ENCODE measurements at places on chromosomes 7 and 10.

DNA sequence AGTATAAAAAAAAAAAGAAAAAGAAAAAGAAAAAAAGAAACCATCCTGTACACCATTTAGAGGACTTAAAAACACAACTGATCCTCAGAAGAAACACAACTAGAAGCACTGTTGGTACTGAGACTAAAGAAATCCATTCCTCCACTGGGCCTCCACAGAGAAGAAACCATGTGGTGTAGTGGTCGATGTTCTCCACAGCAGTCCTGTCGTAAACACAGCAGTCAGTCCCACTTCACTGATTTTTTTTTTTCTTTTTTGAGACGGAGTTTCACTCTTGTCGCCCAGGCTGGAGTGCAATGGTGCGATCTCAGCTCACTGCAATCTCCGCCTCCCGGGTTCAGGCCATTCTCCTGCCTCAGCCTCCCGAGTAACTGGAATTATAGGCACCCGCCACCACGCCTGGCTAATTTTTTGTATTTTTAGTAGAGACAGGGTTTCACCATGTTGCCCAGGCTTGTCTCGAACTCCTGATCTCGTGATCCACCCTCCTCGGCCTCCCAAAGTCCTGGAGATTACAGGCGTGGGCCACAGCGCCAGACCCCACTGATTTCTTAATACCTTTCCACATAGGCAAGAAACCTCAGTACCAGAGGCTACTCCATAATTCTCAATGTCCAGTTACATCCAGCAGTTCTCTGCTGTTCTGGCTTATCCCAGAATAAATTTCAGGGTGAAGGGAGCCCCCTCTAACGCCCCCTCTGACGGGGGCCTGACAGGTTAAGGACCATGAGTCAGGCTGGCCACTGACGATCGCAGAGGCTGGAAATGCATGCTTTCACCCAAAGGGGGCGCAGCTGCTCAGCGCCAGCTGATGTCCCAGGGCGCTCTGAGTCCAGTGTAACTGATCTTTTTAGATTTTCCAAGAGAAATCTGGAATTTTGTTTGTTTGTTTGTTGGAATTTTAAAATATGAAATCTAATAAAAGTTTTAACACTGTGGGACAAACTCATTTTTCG is 24.8 kb upstream of the FFAR4 start:
- ATAC-seq = peak; percentile 98

DNA sequence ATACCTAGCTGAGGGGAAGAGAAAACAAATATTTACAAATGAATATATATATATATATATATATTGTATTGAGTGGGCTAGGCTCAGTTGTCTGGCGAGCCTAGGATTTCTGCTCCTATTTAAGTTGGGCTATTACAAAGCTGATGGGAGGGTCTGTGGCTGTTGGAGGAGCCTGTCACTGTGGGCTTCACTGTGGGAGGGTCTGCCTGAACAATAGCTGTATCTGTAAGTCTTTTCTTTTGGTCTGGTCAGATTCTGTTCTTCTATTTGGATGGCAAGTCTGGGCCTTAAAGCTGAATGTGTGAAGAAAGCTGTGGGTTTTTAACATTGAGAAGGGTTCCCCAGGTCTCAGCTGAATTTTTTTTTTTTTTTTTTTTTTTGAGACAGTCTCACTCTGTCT is 220.6 kb upstream of the LYZL1 start:
- ATAC-seq = peak; percentile 14

DNA sequence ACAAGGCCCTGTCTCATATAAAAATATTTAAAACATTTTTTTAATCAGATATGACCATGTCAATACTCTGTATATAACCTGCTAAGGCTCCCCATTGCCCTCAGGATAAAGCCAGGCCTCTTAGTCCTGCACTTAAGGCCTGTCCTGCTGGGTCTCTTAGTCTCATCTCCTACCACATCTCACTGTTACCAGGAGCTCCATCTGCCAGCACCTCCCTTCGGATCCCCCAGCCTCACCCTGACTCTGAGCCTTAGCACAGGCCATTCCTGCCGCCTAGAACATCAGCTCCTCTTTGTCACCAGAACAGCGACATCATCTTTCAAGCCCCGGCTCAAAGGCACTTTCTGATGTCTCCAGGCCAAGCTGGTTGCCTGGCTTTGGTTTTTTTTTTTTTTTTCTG is 25.7 kb upstream of the GTF2IRD1 start:
- ATAC-seq = no peak

DNA sequence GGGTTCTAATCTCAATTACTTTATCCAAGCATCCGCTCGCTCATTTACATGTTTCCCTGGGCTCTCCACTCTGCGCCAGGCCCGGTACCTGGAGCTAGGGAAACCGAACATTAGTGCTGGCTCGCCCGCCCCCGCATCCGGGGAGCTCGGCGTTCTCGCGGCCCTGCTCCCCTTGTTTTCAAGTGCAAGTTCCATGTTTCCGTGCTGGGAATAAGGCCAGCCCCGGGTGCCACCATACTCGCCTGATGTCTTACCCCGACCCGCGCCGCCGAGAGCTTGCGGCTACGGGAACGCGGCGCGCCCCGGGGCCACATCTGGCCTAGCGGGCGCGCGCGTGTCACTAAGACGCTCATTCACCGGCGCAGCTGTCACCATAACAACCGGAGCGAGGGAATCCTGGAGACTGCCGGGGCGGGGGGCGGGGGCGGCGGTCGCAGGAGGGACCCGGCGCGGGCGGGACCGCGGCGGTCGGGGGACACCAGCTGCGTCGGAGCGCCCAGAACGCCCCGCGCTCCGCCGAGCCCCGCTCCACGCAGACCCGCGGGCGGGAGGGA is at the start of gene NEURL1:
Gene NEURL1, plus strand, starts transcription at position 344 of the 554 bp plus-strand sequence. CDS start 683 bp downstream, outside the sequence.
- ATAC-seq = peak; percentile 48

DNA sequence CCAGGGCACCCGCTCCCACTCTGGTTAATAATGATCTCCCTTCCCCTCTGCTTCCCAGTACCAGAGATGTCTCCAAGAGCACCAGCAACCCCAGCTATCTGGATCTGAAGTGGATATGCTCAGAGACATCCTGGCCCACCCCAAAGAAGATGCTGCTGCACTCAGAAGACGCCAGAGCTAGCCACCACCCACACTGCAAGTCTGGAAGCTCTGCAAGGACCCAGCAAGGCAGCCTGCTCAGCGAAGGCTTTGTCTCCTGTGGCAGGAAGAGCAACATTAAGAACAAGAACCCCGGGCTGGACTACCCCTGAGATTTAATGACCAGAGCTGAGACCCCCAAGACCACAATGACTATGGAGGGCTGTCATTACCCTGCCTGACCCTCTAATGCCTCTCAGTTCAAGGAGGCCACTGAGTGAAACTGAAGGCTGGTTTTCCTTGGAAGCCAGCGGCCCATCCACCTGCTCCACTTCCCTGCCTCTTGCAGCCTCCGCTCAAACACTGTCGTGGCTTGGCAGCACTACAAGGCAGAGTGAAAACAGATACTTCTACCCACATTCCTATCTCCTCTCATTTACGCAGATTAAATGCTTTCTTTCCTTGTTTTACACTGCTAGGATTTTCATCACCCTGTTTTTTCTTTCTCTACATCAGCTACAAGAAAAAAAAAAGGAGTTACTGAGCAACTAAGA is 202.2 kb downstream of the SNX10 start:
- ATAC-seq = no peak

- no peak for ATAC-seq
These were observed 80.9 kb downstream of the NT5C2 start for GRCh38 chr10:103111918-103112877.

- peak; percentile 93 for ATAC-seq
These were observed at the start of gene TLL2 for GRCh38 chr10:96513698-96514561. Gene TLL2, minus strand, starts transcription at chr10:96513926. Its CDS starts 241 bp downstream, at chr10:96513685.

DNA sequence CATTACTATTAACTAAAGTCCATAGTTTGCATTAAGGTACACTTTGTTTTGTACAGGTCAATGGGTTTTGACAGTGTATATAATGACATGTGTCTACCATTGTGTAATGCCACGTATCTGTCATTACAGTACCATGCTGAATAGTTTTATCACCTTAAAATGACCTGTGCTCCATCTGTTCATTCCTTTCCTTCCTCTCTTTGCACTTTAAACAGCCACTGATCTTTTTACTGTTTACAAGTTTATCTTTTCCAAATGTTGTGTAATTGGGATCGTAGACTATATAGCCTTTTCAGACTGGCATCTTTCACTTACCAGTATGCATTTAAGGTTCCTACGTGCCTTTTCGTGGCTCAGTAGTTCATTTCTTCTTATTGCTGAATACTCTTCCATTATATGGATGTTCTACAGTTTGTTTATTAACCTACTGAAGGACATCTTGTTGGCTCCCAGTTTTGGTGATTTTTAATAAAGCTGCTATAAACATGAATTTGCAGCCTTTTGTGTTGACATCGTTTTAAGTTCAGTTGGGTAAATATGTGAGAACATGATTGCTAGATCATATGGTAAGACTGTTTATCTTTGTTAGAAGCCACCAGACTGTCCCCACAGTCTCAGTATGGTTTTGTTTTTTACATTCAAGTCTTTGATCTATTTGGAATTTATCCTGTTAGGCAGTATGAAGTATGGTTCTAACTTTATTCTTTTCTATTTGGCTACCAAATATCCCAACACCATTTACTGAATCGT is 24.7 kb downstream of the STAM start:
- ATAC-seq = no peak

DNA sequence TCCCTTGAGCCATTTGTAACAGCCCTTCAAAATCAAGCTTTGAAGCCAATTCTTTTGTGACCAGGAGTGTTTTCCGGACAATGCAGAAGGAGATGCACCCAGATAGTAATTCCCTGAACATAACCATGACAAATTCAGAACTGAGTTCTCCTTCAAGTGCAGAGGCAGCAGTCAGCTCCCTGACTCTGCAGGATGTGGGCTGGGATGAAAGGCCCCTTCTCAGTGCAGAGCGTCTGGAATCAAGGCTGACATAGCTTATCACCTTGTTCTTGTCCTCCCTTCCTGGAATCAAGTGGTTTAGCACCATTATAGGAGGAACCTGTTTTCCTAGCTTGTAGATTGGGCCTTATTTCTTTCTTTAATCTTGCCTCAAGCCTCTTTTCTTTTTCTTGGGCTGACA is 143.4 kb downstream of the SORCS3 start:
- ATAC-seq = no peak

GRCh38 chr7:134515569-134516468 is 11.5 kb upstream of the AKR1B10 start:
- no peak for ATAC-seq

GRCh38 chr7:66629222-66630062 is 761 bp downstream of the KCTD7 start:
- ATAC-seq = no peak

DNA sequence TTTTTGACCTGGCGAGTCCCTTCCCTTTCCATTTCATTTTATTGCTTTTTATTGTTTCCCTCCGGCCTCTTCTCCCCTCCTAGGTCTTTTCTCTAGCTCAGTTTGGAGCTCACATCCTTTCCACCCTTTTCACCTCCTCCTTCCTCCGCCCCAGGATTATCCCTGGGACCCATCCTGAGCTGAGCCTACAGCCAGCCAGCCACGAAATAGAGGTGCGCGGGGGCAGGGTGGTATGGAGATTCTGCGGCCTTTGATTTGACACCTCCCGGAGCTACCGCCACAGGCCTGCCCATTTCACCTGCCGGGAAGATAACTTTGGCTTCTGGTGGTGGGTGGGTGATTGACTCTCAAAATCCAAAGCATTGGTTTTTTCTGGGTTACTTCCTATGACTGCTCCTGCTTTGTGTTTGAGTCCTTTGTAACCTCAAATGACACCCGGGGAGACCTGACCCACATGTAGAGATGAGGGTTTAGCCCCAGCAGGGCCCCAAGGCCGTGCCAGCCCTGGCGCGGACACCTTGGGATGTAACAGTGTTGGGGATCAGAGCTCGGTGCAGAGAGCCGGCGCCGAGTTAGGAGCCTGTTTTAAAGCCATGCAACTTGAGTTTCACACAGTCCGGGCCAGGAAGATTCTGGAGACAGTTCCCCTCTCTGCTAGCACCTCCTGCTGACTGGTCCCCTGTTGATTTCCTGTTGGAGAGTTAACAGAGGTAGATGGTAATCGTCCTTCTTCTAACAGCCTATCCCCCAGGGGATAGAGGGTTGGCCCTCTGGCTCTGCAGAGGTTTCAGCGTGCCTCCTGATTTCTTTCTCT is 1.5 kb downstream of the DUSP5 start:
- ATAC-seq = no peak

DNA sequence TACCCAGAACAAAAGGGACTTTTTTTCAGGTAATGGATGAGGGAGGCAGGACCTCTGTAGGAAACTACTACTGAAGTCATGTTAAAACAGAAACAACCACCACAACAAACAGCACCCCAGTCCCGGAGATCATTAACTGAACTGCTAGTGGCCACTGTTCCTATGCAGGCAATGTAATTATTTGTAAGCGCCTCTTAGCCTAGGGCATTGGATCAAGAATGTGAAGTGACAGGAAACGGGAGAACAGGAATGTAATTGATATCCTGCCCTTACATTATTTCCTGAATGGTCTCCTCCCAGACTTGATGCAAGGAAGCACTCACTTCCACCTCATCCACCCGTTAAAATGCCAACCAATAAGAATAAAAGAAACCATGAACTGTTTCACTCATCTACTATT is 16.7 kb upstream of the GAD2 start:
- no peak for ATAC-seq

DNA sequence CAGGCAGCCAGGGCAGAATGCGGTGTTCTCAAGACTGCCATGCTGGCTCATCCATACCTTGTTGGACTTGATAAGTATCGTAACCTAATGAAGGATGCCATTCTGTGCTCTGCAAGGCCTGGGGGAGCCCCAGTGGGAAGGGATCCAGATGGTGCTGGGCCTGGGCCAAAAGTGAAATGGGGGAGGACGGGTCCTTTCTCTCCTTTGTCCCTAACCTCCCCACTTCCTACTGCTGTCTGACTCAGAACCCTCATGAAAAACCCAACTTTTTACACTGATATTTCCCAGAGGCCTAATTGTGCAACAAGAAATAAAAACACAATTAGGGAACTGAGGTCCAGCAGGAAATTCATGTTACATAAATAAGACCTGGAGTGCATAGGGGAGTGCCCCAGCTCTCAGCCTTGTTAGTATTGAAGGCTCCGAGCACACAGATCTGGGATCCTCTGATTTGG is 193.7 kb upstream of the SVIL start:
- ATAC-seq = peak; percentile 29

- ATAC-seq = no peak
These were observed 558.9 kb upstream of the MBL2 start for GRCh38 chr10:53331460-53331859.

GRCh38 chr7:148485618-148486017 is 104.9 kb upstream of the C7orf33 start:
- ATAC-seq = peak; percentile 77

GRCh38 chr10:129213256-129213655 is 253.8 kb upstream of the MGMT start:
- no peak for ATAC-seq

DNA sequence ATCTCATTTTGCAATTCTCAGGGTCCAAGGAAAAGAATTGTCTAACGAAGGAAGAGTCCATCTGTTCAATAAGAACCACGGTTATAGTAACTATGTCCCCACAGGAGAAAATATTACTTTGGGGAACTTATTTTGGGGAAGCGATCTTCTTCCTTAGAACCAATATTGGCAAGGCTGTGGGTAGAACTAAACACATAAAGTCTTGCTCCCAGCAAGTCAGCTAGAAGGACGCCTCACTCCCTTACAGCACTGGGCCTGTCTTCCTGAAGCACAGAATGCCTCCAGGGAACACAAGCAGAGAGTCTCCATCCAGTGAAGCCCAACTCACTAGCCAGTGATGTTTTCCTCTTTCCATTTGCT is 30.2 kb downstream of the C10orf71 start:
- ATAC-seq = no peak
